ENCODE measurements at places on chromosomes 16 and 17.

DNA sequence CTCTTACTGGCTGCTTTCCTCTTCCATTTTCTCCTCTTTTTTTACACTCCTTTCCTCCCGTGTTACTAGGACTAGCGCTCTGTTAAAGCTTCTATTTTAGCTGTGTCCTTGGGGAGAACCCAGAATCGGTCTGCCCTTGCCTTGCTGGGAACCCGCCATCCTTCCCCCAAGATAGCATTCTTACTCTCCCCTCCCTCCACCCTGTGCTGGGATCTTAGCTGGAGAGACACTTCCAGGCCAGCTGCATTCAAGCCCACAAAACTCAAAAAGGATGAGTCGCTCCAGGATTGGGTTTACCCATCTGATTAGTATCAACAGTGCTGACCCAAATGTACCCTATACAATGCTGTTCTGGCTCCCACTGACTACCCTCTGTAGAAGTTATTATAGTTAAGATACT, 200.5 kb upstream of the ASIC2 start:
- DNase-seq: no peak

DNA sequence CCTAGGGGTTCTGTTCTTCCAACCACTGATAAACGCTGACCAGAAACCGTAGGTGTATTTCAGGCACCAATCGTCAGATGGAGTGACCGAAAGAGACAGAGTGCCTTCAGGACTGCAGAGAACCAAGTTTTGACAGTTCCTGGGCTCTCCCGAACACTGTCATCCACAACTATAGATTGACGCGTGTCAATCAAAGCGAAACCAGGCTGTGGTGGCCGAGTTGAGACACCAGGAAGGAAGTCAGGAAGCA, 11.9 kb upstream of the AURKB start:
- DNase-seq: no peak

DNA sequence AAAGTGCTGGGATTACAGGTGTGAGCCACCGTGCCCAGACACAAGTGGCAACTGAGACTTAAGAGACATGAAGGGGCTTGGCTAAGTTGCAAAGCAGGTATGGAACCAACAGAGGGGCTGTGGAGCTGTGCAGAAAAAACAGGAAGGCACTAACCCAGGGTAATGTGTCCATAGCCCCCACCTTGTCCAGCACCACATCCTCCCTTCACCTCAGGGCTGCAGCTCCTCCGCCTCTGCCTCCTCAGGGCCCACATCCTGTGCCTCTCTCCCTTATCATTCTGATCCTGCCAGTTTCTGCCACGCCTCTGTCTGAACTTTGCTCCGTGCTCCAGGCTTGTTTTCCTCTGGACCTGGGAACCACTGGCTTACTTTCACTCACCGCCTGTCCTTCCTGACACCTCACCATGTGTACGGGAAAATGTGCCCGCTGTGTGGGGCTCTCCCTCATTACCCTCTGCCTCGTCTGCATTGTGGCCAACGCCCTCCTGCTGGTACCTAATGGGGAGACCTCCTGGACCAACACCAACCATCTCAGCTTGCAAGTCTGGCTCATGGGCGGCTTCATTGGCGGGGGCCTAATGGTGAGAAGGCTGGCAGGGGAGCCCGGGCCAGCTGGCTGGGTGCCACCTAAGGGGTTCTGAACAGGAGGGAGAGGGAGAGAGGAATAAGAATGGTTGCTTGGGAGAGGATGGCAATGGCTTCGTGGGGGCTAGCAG, at the start of gene TM4SF5:
Gene TM4SF5 (plus strand): TSS at position 368 of the 716 bp plus-strand sequence. CDS start 37 bp downstream, at position 405.
- no peak for DNase-seq

DNA sequence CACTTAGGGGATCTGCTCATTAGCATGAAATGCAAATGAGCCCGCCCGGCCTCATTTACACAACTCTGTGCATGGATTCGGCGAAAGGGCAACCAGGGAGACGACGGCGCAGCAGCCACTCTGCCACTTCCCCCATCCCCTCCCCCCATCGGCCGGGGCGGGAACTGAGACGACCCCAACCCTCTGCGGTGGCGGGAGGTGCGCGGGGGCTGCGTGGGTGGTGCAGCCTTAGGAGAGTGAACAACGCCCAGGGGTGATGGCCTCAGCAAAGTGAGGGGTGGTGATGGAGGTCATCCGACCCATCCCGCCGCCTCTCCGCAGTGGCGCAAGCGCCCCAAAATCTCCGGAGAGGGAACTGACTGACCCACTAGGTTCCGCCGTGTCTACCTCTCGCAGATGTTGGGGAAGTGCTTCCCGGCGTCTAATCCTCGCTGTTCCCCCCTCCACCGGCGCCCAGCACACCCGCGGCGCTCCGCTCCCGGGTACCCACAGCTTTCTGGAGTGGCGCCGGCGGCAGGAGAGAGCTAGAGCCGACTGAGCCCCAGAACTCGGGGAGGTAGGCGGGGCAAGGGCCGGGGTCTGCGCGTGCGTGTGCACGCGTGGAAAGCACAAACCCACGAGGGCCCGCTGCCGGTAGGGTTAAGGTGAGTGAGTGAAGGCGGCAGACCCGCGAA, 1.4 kb upstream of the CACNA1G start:
- DNase-seq: no peak

- no peak for DNase-seq
Observed at GRCh38 chr17:11871773-11872172, 125.5 kb downstream of the ZNF18 start.

GRCh38 chr16:68452176-68452575, 3.9 kb upstream of the SMPD3 start:
- no peak for DNase-seq

DNA sequence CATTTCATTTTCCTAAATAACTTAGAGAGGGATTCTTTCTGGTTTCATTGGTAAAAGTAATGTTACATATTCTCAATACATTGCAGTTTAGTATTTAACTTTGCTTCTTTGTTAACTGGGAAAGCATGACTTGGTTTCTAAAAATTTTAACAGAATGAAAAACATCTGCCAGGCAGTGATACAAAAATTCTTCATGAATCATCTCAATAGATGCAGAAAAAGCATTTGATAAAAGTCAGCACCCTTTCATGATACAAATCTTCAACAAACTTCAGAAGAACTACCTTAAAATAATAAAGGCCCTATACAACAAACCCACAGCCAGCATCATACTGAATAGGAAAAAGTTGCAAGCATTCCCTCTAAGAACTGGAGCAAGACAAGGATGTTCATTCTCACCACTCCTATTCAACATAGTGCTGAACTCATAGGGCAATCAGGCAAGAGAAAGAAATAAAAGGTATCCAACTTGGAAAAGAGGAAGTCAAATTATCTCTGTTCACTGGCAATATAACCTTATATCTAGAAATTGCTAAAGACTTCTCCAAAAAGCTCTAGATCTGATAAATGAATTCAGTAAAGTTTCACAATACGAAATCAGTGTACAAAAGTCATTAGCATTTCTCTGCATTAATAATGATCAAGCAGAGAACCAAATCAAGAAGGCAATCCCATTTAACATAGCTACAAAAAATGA, 50.4 kb downstream of the SLFN5 start:
- DNase-seq: no peak

- no peak for DNase-seq
Observed at GRCh38 chr16:50599494-50599893, 51.3 kb downstream of the NKD1 start.

- DNase-seq: no peak
Observed at GRCh38 chr17:55546991-55547664, 35.9 kb upstream of the SMIM36 start.

GRCh38 chr17:48427598-48427997, 2.4 kb downstream of the SKAP1 start:
- peak; percentile 82 for DNase-seq

DNA sequence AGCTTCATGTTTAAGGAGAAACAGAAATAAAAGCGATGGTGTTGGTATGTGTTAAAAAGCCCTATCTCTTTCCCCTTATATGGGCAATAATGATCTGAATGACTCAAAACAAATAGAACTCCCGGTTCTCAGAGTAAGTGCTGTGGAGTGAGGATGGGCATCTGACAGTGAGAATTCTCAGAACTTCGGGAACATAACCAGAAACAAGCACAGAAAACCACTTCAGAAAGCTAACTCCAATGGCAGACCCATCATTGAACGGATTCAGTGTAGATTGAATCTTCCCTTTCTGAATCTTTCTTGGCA, 67.2 kb downstream of the CDH8 start:
- no peak for DNase-seq

GRCh38 chr16:9840761-9841665, 341.2 kb downstream of the GRIN2A start:
- DNase-seq: no peak

- no peak for DNase-seq
Observed at GRCh38 chr17:58569196-58569595, 54.8 kb upstream of the MTMR4 start.

DNA sequence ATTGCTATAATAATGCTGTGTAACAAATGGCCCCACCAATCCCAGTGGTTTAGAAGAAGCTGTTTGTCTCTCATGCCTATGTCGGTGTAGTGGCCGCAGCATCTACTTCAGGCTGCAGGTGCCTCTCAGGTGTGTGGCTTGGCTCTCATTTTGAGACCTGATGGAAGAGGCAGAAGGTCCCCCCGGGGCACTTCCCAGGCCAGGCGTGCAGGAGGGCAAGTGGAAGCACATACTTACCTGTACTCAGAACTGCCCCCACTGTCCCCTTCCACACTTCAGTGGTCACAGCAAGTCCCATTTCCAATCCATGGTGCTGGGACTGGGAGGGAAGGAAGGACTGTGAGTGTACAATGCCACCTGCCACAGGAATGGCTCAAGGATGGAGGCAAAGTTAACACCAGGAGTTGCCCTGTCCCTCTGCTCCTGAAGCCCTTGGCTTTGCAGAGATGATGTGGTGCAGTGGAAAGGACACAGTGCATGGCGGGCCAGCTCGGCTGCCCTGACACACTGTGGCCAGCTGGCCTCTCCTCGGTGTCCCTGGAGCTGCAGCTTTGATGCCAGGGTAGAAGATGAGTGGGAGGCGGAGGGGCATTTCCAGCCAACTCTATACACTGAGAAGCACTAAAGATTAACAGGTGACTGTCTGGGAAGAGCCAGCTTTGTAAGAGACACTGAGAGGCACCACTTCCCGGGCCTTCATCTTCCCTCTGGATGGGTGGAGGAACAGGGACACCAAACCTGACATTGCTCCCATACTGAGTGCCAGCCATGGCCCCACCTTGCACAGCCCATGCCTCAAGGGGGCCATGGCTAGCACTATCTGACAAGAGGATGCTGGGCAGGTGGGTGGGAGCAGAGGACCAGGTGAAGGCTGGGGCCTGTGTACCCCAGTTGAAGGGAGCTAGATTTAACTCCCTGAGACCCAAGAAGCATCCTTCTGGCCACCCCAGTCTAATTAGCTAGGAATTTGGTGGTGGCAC, 105.9 kb downstream of the METRNL start:
- no peak for DNase-seq

DNA sequence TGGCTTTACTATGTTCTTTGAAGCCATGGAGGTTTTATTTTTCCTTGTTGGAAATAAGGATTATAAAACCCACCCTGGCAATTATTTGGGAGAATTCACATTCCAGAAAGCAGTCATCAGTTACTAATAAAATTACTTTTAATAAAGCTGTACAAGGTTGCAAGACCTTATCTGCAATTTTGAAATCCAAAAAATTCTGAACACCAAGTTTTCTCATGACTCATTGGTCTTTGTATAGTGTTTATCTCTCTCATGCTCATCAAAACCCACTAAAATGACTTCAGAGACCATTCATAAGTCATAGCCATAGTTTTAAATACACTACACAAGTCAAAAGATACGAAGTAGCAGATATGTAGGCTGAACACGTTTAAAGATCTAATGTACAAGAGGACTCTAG, 6.0 kb upstream of the KRT38 start:
- no peak for DNase-seq

GRCh38 chr16:55045329-55045728, 114.7 kb downstream of the IRX5 start:
- no peak for DNase-seq

DNA sequence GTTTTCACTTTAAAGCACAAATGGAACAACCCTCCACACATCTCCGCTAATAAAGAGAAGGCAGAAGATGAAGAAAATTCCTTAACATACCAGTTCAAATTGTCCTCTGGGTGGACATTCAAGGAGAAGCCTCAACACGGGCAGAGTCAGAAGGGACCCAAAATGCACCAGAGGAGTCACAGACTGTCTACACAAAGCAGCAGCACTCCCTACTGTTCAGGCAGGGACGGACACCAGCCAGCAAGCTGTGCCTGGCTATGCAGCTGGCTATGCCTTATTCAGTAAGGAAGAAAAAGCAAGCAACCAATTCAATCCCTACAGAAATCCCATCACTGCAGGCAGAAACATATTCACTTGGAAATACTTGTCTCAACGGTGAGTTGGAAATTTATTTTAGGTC, 8.1 kb downstream of the DNAJC7 start:
- no peak for DNase-seq

DNA sequence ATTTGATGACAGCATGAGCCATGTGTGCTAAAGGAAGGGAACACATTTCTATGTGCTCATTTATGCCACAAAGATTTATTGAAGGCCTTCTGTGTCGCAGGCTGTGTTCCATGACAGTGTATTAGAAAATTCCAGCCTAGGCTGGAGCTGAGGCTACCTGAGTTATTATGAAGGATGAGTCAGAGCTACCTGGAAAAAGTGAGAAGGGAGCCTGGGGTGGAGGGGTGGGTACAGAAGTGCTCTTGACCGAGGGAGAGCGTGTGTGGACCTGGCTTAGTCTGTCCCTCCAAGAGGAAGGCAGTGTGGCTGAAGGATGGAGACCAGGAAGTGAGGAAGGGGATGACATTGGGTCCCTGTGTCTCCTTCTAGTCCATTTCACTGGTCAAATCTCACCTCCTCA, 98.3 kb downstream of the N4BP1 start:
- DNase-seq: no peak

GRCh38 chr17:50594128-50594823, 33.8 kb downstream of the CACNA1G start:
- no peak for DNase-seq

- DNase-seq: no peak
Observed at GRCh38 chr17:4098521-4099209, 44.2 kb downstream of the ZZEF1 start.

- no peak for DNase-seq
Observed at GRCh38 chr16:88196471-88197400, 186.0 kb upstream of the ZNF469 start.

DNA sequence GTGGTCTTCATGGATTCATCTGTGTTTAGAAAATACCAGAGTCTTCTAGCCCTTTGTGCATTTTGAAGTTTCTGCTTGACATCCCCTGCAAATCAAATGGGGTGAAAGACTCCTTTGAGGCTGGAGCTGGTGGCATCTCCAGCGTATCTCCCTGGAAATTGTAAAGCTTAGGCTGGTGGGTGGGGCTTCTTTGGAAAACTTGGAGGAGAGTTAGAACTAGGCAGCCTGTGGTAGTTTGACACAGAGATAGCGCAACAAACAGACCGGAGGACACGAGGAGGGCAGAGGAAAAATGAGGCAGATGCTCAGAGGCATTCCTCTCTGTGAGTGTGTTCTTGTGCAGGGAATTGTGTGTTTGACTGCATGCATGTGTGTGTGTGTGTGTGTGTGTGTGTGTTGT, 116.3 kb downstream of the IRX5 start:
- DNase-seq: no peak

All from CD4-positive, alpha-beta T cell treated with Interleukin-4 for 1 hour (primary cell).